NCI-H146 (cell line): ENCODE measurements at places on chromosomes 12 and 14.
A peak's percentile ranks its signal among the peaks of the same experiment; 100 is the strongest.

DNA sequence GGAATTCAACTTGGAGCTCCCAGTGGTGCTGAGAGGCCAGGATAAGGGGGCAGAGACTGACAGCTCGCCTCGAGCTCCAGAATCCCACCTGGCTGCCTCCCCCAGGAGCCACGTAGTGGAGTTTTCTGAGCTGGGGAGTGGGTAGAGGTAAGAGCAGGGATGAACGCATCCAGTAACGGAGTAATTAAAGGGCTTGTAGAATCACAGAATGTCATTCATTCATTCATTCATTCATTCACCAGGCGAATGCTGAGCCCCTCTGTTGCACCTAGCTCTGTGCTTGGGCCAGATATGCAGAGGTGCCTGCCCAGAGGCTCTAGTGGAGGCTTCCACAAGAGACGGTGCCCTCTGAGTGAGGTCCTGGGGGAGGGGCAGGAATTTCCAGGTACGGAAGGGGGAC, 8.1 kb downstream of the FAM181A start:
- no peak for DNase-seq

- peak; percentile 63 for DNase-seq
Observed at GRCh38 chr12:31370531-31371255, 44.7 kb upstream of the SINHCAF start.

GRCh38 chr14:92153581-92153980, 31.8 kb downstream of the CPSF2 start:
- no peak for DNase-seq

DNA sequence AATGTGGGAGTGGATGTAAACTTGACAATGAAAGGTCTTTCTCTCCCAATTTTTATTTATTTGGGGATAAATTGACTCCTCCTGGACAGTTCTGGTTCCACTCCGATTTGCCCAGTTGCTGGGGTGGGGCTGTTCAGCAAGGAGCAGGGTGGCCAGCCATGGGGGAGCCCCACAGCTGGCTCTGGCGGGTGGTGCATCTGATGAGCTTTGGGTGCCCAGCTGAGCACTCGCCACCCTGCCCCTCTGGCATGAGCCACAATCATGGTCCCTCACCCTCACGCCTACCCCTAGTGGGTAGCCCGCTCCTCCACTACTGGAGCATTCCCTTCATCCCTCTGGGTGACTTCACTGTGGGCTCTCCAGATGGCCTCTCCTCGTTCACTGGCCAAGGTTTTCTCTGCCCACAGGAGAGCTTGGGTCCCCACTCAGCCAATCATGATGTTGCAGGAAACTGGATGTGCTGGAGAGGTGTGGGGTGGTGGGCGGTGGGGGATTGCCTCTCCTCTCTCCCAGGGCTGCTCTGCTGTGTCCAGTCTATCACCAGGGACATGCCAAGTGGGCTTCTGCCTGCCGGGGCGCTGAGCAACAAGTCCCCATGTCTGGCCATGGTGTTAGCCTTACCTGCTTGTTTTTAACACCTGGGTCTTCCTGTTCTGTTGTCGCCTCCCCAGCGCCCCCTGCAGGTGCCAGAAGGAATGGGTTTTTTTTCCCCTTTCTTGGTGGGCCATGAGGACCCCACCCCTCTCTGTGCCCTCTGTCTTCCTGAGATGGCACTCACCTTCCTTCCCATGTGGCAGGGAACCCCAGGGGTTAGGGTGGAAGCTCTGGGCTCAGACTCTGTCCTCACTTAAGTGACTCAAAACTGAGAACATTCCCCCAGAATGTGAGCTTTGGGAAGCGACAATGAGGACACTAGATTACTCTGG, 3.4 kb downstream of the CYP46A1 start:
- peak; percentile 2 for DNase-seq

- peak; percentile 60 for DNase-seq
Observed at GRCh38 chr12:76006028-76006925, 25.3 kb downstream of the PHLDA1 start.
